Effector memory CD4-positive, alpha-beta T cell (primary cell): ENCODE measurements at places on chromosomes 12 and 14.

GRCh38 chr14:96309133-96309895 lies 53.3 kb downstream of the BDKRB1 start:
- DNase-seq: no peak

DNA sequence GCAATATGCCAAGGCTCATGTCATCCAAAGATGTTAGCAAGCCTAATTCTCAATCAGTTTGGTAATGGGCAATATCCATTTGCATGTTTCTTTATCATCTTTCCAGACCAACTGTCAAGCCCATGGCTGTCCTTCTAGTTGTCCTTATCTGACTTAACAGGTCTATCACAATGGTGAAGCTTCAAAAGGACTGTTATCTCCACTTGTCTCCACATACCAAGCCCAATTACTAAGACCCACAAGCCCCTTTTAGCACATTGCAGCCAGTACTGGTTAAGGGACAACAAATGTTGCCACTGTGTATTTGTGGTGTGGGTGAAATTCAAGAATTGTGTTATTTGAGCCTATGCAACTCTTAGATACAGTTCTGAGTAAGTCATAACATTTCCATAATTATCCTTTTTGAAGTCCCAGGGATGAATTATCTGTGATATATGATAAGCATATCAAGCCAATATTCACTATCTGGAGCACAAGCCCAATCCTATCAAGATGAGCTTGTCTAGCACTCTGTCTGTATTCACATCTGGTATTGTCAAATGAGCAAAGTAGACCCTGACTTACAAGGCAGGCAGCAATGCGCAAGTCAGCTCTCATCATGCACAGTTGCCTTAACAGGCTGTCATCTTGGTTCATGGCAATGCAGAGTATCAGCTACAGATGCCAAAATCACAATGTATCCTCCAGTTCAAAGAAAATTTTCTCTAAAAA lies 19.3 kb upstream of the ST8SIA1 start:
- DNase-seq: no peak

DNA sequence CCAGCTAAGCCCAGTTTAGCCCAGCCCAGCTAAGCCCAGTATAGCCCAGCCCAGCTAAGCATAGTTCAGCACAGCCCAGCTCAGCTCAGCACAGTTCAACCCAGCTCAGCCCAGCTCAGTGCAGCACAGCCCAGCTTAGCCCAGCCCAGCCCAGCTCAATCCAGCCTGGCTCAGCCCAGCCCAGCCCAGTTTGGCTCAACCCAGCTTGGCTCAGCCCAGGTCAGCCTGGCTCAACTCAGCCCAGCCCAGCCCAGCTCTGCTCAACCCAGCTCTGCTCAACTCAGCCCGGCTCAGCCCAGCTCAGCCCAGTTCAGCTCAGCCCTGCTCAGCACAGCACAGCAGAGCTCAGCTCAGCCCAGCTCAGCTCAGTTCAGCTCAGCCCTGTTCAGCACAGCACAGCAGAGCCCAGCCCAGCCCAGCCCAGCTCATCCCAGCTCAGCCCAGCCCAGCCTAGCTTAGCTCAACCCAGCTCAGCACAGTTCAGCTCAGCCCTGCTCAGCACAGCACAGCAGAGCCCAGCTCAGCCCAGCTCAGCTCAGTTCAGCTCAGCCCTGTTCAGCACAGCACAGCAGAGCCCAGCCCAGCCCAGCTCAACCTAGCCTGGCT lies 330.9 kb downstream of the TMEM121 start:
- no peak for DNase-seq

DNA sequence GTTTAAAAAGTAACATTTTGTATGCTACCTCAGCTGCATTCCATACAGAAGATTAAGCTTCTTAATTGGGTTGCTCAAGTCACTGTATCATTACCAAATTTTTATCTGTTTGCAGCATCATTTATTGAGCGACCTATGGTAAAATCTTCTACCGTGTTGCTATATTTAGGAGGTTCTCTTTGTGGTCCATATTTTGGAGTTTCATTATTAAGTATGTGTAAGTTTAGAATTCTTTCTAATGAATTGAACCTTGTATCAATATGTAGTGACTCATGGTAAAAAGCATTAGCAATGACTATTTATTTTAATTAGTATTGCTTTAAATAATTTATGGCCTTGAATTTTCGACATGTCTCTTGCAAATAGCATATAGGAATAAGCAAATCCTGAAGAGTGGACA lies 42.2 kb downstream of the CSRP2 start:
- no peak for DNase-seq

- no peak for DNase-seq
Measured at GRCh38 chr12:110639336-110640141, 25.6 kb downstream of the TCTN1 start.

DNA sequence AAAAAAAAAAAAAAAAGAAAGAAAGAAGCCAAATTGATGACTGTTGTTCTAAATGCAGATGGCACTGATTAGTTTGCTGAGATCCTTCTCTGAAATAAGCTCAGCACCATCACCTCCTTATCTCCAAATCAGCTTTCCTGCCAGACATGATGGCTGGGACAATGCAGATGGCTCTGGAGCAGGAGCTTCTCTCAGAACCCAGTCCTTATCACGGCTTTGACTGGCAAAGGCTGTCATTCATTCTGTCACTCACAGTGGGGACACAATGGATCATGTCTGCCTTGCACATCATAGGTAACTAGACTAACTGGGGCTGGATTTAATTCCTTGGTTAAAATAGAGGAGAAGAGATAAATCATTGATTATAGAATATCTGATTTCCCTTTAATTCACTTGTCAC lies 146.3 kb downstream of the PDZRN4 start:
- no peak for DNase-seq

DNA sequence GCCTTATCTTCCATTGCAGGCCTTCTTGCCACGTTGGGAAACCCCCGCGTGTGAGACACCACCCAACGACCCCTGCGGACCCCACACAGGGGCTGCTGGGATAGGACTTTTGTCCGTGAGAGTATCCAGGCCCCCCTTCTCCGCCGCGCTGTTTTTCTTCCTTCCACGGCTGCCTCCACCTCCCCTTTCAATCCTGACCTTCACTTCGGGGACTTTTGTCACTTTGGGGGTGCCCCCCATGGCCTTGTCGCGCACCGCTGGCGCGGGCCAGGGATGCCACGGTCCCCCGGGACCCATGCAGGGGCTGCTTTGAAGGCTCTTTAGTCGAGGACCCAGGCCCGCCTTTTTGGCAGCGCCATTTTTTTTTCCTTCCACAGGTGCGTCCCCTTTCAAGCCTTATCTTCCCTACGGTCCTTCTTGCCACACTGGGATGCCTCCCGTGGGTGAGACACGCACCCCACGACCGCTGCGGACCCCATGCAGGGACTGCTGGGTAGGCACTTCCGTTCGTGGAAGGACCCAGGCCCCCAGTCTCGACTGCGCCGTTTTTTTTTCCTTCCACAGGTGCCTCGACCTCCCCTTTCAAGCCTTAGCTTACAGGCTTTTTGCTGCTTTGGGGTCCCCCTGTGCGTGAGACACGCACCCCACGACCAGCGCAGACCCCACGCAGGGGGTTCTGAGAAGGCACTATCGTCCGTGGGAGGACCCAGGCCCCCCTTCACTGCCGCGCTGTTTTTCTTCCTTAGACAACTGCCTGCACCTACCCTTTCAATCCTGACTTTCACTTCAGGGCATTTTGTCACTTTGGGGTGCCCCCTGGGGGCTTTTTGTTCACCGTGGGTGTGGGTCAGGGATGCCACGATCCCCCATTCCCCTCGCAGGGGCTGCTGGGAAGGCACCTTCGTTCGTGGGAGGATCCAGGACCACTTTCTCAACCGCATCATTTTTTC lies 267.4 kb downstream of the ALG10 start:
- DNase-seq: no peak

- no peak for DNase-seq
Measured at GRCh38 chr12:30979371-30980259, 53.1 kb downstream of the TSPAN11 start.

- DNase-seq: no peak
Measured at GRCh38 chr14:43754838-43755237, 752.2 kb downstream of the FSCB start.

DNA sequence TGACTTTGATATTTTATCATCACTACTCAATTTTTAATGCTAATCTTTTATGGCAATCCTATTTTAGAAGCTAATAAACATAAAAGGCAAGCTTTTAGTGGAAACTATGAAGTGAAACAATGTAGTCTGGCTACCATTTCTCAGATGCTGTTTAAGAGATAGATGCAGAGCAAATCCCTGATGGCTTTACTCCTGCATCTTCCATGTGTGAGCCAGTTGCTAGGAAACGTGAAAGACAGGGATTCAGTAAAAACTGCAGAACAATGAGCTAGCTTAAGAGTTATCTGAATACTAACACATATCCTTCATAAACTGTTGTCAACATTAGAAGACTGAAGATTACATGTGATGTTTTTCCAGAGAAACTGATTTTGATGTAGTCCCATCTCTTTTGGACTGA lies 112.6 kb downstream of the SLC2A13 start:
- DNase-seq: no peak

DNA sequence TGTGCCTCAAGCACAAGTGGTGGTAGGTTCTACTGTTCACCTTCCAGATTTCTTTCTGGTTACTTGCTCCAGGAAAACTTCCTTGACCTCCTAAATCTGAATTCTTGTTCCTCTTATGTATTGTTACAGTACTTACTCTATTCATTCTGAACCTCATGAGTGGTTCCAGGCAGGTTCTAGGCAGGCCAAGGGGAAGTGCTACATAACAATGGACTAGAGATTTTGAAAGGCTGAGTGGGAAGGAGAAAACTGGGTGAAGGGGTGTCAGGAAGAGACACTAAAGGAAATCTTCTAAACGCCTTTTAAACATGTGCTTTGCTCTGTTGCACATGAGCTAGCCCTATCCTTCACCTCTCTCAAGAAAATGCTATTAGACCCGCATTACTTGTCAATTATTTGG lies 1.6 kb downstream of the YARS2 start:
- no peak for DNase-seq

DNA sequence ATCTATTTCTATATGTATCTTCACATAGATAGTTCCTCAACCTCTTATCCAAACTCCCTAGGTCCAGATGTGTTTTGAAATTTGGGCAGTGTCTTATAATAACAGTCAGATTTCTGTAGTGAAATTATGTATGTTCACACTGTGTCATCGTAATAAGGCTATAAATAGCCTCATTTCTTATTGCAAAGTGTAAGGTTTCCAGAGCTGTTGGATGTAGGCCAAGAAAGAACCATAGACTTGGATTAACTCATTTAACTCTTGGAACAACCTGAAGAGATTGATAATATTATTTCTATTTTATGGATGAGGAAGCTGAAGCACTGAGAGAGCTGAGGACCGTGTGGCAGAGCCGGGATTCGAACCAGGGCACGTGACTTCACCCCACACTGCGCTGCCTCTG lies 49.0 kb upstream of the PIWIL1 start:
- DNase-seq: no peak

DNA sequence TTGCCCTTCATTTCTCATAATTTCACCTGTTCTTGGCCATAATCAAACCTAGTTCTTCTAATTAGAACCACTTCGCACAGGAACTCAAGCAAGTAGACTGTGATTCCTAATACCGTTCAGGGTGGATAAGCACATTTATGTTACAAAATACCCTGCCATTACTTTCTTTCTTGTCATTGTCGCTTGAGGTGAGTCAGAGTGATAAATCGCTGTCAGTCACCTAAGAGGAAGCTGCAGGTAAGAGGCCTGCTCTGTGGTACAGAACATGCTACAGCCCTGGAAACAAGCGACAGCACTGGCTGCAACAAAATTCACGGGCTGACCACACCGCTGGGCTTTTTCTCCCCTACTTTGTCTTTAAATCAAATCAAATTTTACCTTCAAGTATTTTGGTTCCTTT lies 218.2 kb downstream of the ANO6 start:
- no peak for DNase-seq

DNA sequence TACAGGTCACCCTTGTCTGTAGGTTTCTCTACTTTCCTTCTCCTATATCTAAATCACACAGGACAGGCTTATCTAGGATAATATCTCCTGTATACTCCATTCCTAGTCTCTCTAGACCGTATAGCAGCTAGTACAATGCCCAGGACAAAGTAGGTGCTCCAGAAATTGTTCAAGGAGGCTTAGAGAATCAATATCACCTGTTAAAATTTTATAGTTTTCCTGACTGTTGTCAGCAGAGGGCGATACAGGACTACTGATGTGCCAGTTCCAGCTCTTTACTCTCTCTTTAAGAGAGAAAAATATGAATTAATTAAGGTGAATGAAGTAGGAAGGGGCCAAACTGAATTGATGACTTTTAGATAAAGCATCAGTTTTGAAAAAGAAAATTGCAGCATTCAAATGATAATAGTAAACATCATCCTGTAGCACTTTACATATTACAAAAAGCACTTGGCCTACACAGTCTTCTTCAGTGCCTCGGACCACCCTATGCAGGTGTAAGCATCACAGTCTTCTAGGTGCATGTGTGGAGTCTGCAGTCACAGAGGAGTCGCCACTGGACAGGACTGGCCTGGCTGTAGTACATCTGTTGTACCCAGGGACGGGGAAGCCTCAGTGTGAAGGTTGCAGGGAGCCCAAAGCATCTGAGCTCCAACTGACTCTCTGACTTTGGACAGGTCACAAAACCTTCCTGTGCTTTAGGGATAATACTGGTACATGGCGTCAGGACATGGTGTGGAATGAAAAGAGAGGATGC lies 61.9 kb upstream of the MAX start:
- no peak for DNase-seq

DNA sequence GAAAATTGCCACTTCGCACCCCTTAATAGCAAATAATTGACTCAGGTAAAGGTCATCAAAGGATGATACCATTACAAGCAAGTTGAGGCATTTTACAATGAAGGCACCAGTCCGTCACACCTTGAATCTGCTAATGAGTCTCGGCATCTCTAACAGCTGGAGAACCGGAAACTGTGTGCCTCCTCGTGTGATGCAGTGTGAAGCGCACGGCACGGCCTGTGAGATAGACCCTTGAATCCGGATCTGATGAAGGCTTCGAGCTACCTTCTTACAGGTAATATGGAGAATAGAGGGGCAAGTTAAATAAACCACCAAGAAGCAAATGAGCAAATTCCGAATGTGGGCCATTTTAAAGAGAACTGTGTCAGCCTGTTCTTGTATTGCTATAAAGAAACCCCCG lies 19.8 kb upstream of the TUBA1A start:
- DNase-seq: no peak

DNA sequence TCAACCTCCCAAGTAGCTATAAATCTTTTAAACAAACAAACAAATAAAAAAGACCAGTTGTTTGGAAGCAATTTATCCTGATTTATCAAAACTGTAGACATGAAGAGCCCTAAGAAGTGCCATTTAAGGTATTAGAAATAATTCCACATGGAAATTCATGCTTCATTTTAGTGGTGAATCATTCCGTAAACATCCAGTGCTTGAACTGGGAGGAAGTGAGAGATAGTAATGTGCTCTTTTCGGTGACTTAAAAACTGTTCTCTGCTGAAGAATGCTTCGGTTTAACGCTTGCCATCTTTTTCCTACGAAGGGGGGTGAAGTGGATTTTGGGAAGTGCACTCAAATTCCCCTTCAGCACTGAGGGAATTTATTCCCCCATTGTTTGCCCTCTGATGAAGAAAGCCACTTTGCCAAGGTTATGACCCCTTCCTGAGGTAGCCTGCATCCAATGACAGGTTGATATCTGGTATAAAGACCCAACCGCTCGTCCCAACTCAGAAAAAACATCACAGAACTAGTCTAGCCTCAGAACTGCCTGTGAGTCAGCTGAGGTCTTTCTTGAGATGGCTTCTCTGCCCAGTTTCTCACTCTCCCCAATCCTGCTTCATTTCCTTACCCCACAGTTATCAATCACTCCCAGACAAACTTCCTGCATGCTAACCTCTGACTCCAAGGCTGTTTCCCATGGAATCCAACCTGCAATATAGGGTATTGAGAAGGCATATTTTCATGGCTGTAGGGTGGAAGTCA lies 244.1 kb downstream of the AEBP2 start:
- DNase-seq: no peak
